NCI-H1436 treated with DMSO at 0.1 percent for 48 hours (cell line): ENCODE measurements at places on chromosomes 3 and 15.

GRCh38 chr15:25981114-25981513 lies 118.0 kb upstream of the ATP10A start:
- no peak for DNase-seq

GRCh38 chr15:67037694-67038093 lies 27.7 kb upstream of the SMAD3 start:
- no peak for DNase-seq

GRCh38 chr15:79067072-79067833 lies 23.3 kb downstream of the RASGRF1 start:
- no peak for DNase-seq

- DNase-seq = peak; percentile 79
Measured at GRCh38 chr3:141386611-141387111, 18.4 kb downstream of the ZBTB38 start.

GRCh38 chr15:87312221-87312620 lies 944.3 kb downstream of the NTRK3 start:
- no peak for DNase-seq

GRCh38 chr15:82079736-82080135 lies 33.9 kb upstream of the MEX3B start:
- DNase-seq = no peak
